ENCODE measurements at places on chromosomes 12 and 14.

- no peak for DNase-seq
Measured at GRCh38 chr12:20272801-20273200, 95.5 kb upstream of the PDE3A start.

DNA sequence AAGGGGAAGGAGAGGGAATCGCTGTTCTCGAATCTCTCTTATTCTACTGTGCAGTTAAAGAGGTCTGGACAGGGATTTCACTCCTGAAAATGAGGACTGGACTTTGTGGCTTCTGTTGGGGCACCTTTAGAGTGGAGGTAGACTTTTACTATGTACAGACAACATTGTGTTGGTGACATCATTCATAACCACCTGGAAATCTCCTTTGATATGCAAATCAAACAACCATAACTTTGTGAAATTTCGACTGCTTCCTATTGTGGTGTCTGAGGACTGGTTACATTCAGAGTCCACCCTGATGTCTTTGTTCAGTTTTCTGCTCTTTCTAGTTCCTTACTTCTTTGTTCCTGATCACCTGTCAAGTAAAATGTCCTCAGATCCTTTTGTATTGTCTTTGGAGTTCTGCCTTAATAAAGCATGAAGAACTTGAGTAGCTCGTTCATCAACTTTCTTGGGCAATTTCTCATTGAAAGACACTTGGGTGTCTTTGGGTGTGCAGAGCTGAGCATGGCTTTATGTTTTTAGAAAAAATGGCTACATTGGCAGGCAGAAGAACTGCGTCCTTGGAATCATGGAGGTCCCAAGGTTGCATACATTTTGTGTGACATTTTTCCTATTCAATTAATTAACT is 29.8 kb downstream of the LRRK2 start:
- DNase-seq: no peak

- no peak for DNase-seq
Measured at GRCh38 chr12:19036673-19037357, 92.7 kb upstream of the PLEKHA5 start.

DNA sequence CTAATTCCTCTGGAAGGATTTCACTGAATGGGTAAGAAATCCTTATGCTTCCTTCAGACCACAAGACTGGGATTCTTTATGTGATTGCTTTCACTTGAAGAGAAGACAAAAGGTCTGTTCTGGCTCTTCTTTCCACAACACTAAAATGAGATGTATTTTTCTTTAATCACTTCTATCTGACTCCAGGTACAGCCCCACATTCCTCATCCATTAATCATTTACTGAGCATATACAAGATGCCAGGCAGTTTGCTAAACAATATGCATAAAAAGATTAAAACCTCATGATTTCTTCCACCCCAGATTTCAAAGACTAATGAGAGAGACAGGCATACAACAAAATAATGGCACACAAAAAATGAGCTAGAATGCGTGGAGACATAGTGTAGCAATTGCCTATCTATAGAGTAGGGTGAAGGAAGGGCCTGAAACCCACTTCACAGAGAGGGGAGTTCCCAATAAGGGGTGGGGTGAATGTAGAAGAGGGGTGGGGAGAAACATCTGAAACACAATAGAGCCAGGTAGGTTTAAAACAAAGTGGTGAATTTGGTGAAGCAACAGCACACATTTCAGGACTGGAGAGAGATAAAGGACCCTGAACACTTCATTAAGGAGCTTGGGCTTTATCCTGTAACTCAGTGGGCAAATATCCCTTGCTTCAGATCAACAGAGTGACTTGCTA is 65.1 kb upstream of the PRB2 start:
- DNase-seq: no peak

GRCh38 chr12:103422746-103423515 is 72.8 kb downstream of the C12orf42 start:
- DNase-seq: no peak
